PC-9 (cell line): ENCODE measurements at places on chromosomes 16 and 17.

DNA sequence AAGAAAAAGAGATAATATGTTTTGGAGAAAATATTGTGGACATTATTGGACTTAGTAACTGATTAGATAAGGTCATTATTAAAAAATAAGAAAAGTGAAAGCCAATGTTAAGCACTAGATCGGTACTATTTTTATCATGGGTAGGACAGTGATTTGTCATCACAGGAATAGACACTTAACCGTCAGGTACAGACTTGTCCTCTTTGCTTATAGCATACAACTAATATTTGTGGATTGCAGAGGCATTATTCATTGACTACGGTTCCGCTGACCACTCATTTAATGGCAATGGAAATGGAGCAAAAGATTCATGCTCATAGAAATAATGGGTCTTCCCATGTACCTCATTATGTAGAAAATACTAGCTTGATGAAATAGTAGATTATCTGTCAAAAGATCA lies 596.3 kb upstream of the CA10 start:
- no peak for DNase-seq

- DNase-seq: no peak
Observed at GRCh38 chr16:85126705-85127378, 14.6 kb upstream of the CIBAR2 start.

- peak; percentile 47 for DNase-seq
Observed at GRCh38 chr17:58640202-58640601, 51.6 kb downstream of the TEX14 start.

DNA sequence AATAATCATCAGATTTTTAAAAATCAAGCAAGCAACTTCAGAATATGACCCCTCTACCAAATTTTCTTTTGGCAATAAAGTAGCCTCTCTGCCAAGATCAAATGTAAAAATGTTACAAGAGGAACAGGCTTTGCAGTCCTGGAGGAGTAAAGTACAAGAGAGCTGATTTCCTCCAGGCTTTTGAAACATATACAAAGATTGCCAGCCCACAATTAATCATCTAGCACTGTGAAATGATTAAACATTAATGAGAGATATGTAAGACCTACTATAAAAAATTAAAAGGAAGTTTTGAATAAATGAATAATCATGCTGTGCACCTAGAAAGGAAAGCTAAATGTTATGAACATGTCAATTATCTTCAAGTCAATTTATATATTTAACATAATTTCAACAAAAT lies 26.3 kb downstream of the TXNDC11 start:
- no peak for DNase-seq

DNA sequence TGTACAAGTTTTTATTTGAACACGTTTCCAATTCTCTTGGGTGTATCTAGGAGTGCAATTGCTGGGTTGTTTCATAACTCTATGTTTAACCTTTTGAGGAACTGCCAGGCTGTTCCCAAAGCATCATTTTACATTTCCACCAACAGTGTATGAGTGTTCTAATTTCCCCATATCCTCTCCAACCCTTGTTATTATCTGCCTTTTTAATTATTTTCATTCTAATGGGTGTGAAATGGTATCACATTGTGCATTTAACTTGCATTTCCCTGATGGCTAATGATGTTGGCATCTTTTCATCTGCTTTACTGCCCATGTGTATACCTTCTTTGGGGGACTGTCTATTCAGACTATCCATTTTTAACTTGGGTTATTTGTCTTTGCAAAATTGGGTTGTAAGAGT lies 104.2 kb downstream of the USP31 start:
- no peak for DNase-seq

DNA sequence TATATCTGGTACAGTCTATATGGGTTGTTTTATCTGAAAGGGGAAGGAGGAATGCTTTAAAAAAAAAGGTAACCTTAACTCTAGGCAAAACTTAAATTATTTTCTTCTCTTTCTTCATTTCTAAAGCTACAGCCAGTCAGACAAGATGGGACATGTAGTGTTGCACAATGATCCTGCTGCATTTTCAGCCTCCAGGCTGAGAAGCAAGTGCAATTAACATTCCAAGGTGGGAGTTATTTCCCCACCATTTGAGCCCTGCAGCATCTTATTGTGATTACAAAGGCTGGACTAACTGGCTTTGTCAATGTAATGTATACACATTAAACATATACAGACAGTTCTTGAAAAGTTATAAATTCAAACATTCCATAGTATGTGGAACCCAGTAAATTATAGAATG lies 22.6 kb upstream of the NF1 start:
- DNase-seq: peak; percentile 91

GRCh38 chr17:56599566-56599965 lies 6.1 kb downstream of the NOG start:
- DNase-seq: no peak

DNA sequence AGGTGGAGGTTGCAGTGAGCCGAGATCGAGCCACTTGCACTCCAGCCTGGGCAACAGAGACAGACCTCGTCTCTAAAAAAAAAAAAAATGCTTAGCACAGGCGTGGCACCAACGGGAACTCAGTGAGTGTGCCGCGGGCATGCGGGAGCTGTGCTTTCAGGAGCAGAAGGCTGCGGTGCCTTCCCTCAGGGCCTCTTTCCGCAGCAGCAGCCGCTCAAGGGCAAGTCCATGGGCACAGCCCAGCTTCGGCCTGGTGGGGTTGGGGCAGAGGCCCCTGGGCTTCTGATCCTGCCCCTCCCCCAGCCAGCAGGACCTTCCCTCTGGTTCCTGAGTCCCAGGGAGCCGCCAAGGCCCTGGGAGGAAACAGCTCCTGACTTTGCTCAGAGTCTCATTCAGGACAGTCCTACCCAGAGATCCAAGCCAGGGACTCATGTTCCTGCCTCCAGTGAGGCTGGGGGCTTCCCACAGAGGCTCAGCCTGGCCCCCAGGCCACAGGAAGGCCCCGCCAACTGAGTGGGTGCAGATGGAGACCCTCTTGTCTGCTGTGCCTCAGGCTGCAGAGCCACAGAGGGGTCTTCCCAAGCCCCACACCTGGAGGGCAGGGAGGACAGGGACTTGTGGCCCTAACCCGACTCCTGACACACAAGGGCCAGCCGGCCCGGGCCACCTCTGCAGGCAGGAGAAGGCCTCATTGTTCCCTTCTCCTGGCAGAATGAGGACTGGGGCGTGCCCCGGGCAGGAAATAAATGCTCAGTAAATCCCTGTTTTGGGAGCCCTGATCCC lies 3.3 kb upstream of the ZG16B start:
- DNase-seq: no peak

GRCh38 chr17:49035470-49036269 lies 38.5 kb downstream of the IGF2BP1 start:
- no peak for DNase-seq

DNA sequence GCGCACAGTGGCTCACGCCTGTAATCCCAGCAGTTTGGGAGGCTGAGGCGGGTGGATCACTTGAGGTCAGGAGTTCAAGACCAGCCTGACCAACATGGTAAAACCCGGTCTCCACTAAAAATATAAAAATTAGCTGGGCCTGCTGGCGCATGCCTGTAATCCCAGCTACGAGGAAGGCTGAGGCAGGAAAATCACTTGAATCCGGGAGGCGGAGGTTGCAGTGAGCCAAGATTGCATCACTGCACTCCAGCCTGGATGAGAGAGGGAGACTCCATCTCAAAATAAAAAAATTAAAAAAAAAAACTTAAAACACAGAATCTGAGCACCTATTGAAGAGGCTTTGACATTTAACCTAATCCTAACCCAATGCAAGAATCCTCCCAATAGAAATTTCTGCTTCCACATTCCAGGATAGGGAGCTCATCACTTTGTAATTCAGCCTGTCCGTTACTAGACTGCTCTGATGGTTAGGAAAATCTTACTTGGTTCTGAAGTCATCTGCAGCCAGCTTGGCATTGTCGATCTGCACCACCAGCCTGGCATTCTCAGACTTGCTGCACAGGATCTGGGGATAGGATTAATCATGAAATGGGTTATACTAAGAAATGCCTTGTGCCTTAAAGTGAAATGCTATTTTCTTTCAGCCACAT lies 2.1 kb downstream of the KRT33B start:
- no peak for DNase-seq

- DNase-seq: no peak
Observed at GRCh38 chr17:77811521-77811920, 147.0 kb upstream of the TNRC6C start.

GRCh38 chr16:53629151-53629550 lies 74.5 kb downstream of the RPGRIP1L start:
- DNase-seq: no peak

DNA sequence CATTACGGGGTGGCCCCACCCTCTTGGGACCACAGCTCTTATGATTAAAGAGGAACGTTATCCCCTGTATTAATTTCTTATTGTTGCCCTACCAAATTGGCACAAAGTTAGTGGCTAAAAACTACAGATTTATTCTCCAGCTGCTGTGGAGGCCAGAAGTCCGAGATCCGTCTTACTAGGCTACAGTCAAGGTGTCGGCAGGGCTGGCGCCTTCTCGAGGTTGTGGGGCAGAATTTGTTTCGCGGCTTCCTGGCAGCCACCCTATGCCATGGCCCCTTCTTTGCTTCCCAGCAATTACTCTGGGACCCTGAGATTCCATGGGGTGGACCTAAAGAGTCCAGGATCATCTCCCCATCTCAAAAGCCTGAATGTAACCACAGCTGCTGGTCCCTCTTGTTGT lies 263.4 kb downstream of the CPPED1 start:
- no peak for DNase-seq

- DNase-seq: peak; percentile 17
Observed at GRCh38 chr16:29007730-29008593, 23.1 kb downstream of the LAT start.

GRCh38 chr17:60819447-60820130 lies 141.9 kb downstream of the BCAS3 start:
- no peak for DNase-seq

GRCh38 chr16:48441106-48441505 lies 55.9 kb upstream of the SIAH1 start:
- DNase-seq: no peak

- DNase-seq: no peak
Observed at GRCh38 chr17:58527949-58528348, 13.5 kb upstream of the MTMR4 start.
